ENCODE measurements at places on chromosomes 3 and 15.
A peak's percentile ranks its signal among the peaks of the same experiment; 100 is the strongest.

- DNase-seq: peak; percentile 79
Observed at GRCh38 chr15:47184908-47185801, 532.1 kb upstream of the SEMA6D start.

DNA sequence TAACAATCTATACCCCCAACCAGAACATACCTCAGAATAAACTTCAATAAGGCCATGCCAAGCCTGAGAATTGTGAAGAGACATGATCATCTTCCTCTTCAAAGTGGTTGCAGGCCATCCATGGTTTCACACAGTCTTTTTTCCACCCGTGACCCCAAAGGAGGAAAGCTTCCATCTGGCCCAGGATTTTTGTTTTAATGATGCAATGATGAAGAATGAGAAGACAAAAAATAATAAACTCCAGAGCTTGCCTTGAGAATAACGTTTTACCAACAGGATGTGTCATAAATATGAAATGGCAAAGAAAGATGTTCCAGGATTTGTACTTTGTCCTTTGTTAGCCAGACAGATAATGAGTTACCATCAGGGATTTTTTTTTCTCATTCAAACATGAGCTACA lies 201.9 kb downstream of the WNT5A start:
- no peak for DNase-seq

DNA sequence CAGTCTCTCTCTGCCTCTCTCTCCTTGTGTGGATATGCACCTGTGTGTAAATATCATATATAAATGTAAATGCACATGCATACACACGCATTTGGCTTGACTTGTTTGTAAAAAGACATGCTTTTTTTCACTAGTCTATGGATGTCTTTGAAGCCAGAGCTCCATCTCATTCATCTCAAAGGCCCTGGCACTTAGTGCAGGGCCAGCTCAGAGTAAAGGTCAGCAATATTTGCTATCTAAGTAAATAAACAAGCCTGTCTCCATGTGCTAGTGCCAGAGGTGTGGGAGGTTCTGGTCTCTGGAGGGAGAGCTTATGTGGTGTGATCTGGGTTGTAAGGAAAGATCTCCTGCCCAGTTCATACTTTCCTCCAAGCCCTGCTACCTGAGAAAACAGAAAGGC lies 5.6 kb downstream of the CLSTN2 start:
- DNase-seq: no peak

DNA sequence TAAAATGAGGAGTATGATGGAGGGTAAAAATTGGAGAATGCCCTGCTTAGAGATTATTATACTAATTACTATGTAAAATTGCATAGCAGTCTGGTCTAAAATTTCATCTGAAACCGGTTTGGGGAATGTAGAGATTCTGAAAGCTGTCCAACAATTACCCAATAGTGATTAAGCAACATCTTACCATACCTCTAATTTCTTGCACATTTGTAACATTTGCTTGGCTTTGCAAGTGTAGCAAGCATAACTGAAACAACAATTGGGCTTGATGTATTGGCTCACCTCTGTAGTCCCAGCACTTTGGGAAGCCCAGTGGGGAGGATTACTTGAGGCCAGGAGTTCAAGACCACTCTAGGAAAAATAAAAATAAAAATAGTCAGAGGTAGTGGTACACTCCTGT lies 17.4 kb downstream of the AADACL2 start:
- no peak for DNase-seq

DNA sequence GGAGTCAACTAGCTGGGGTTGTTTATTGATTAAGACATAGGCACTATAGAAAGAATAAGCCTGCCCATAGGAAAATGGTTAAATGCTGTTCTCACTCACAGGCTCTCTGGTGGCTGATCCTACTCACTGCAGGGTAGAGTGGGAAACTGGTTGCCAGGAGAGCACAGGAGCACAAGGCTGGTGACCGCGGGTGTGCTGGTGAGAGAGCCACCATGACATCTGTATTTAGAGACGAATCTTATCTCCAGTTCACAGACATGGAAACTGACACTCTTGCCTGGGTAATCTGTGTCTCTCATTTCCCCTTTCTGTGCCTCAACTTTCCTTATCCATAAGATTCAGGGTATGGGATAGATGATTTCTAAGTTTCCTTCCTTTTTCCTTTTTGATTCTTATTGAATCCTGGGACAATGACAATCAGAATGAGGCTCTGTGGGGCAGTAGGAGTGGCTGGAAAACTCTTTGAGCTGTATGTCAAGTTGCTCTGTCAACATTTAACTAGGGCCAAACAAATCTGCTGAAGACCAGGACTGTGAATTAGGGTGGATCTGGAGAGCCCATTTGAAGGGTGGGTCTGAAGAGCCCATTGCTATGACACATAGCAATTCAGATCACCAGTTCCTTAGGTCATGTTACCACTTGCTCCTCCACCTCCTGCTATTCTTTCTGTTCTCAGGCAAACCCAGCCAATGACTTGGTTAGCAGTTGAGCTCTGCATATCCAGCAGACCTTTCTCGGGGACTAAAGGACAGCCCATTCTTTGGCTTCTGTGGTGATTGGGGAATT lies 286.1 kb upstream of the TBL1XR1 start:
- DNase-seq: no peak
